Stimulated activated CD8-positive, alpha-beta memory T cell treated with anti-CD3 and anti-CD28 coated beads, Interleukin-15, amount 100 ng/mL, for 1 hour (primary cell): ENCODE measurements at places on chromosomes 11 and 22.

GRCh38 chr11:114228435-114229411 is 67.5 kb upstream of the NNMT start:
- no peak for DNase-seq

DNA sequence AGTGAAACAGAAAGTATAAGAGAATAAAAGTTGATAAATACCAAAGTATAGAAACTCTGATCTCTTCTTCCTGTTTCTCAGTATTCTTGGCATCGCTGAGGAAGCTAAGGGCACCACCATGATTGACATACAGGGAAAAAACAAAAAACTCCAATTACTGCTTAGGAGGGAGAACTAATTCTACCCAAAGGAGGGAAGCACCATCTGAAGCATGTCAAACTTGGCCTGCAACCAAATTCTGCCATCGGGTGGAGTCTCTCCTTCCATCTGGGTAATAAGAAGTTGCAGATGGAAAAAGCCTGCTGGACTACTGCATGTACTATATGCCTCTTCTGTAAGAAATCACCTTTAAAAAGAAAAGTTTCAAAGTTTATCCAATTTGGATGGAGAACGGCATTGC is 30.5 kb upstream of the PPP2R1B start:
- DNase-seq = no peak

DNA sequence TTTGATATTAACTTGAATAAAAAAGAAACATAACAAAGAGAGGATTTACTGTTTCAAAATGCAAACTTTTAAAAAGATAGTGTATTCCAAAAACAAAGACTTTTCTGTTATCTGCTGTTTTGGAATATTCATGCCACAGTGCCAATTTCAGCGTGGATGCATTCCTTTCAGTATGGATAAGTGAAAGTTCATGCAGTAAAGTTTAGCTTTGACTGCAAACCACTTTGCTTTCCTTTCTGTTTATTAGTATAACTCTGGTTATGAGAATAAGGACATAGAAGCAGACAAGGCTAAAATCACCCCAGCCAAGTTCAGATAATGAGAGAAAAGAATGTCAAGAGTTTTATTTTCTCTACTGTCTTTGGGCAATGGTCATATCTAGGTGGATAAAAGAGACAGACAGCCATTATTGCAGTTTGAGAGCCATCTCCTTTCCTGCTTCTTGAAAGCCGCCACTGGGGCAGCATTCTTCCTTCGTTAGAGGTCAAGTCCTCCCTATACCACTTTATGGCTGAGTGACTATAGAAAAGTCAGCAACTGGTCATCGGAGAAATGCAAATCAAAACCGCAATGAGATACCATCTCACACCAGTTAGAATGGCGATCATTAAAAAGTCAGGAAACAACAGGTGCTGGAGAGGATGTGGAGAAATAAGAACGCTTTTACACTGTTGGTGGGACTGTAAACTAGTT is 82.4 kb upstream of the BLID start:
- no peak for DNase-seq

DNA sequence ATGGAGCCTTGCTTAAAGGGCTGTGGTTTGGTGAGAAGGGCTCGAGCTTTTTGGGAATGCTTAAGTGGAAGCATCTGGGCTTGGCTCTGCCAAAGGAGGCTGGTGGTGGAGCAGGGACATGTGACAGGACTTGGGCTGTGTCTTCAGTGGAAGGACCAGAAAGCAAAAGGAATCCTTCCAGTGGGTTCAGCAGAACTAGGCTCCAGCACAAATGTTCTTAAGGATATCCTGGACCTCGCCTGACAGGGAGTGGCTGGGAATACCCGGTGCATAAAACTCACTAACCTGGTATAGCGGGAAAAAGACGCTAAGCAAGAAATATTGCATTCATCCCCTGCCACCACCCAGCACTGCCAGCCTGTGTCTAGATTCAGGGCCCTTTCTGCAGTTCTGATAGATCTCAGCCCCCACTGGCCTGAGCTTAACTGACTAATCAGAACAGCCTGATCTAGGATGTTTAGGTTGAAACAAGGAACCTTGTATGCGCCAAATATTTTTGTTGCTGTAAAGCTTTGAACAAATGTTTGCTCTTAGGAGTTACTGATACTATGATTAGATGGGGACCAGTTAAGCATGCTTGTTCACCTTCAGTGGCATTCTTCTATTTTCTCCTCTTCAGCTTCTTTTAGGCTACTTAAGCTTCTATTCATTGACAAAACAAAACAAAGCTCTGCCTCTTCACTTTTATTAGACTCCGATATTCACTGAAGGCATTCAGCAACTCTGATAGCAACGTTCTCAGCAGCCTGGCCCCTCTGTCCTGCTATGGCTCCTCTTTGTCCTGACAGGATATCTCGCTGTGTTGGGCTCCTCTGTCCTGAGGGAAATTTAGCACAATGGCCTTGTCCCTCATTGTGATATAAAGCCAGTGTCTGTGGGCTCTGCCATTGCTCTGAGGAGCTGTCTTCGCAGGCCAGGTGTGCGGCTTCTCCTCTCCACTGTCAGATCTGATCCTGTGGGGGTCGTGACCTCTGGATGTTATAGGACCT is 25.0 kb downstream of the PPFIBP2 start:
- no peak for DNase-seq

GRCh38 chr11:115672999-115673411 is 168.8 kb upstream of the CADM1 start:
- DNase-seq = no peak

DNA sequence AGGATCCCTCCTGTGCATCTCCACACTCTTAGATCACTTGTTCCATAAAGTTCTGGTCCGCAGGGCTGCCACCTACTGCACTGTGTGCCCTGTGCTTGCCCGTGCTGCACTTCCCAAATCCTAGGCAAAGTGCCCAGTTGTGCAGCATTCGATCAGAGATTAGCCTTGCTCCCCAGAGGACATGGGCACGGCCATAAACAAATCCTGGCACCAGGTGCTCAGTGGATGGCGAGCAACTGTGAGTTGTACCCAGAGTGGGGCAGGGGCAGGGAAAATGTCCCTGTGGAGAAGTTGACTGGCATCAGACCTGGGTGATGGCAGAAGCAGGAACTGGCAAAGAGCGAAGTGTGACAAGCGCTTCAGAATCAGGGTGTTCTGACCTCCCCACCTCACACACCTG is 4.7 kb downstream of the FADS2 start:
- no peak for DNase-seq

- DNase-seq = no peak
Observed at GRCh38 chr22:44723801-44724200, 21.8 kb downstream of the PRR5 start.

DNA sequence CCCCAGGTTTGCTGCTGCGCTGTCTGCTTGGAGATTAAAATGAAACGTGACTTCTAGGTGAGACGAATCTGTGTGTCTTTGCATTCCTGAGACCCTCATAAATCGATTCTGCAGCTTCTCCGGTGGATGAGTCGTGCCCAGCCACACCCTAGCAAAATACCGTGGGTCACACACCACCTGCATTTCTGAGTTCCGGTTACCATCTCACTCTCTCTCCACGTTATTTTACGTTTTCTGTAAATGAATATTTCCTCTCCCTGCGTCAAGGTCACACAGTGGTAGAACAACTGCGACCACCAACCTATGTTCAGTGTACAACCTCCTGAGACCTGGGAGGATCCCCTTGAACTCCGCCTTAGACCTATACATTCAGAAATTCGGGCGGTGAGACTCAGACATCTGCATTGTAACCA is 1.1 kb downstream of the YWHAH start:
- no peak for DNase-seq

- no peak for DNase-seq
Observed at GRCh38 chr11:124891373-124891861, 6.2 kb downstream of the ROBO4 start.
